Right lobe of liver (tissue), 6 donors: ENCODE measurements at places on chromosomes 16 and 17. TPM values are rescaled to one million over a fixed set of nuclear protein-coding genes. Genes with fewer than 3 reads are reported as not detected.
A peak's percentile ranks its signal among the peaks of the same experiment; 100 is the strongest.

DNA sequence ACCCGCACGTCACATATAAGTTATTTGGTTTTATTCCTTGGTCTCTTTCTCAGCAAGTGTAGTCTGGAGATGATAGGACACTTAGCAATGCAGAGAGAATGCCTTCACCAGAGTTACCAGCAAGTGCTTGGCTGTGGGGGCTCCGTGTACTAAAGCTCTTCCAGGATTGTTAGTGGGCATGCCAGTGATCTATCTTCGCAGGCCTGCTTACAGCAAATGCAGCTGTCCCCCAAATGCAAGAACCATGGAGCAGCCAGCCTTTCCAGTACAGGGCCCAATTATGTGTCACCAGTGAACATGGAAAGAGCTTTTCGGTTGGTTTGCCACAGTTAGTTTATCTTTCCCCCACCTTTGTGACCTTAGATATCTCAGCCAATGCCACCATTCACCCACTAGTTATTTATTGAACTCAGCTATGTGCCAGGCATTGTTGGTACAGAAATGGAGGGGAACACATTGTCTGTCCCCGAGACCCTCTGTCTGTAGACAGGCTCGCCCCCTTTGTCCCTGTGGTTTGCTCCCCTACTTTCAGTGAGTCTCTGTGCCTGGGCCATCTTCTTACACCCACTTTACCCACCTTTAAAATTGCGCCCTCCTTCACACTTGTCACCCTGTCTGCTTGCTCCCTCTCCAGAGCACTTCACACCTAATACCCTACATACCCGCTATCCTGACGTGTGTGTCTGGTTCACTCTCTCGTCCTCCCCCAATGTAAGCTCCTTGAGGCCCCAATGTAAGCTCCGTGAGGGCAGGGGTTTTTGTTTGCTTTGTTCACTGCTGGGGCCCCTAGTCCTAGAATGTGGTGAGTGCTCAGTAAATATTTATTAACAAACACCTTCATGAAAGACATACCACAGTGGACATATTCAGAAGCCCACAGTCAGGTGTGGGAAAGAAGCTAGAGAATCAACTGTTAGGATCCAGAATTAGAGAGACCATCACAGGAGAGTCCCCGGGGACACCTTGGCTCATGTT lies 13.3 kb downstream of the USP10 start:
- no peaks in the 10 kb centered on the region for H3K36me3 ChIP-seq
- no peak for DNase-seq
- H3K27ac ChIP-seq, result no peak overlapping the region
- H3K4me3 ChIP-seq, result no peak overlapping the region

SULT1A2 gene
- total RNA-seq, result 45.9 TPM

DNA sequence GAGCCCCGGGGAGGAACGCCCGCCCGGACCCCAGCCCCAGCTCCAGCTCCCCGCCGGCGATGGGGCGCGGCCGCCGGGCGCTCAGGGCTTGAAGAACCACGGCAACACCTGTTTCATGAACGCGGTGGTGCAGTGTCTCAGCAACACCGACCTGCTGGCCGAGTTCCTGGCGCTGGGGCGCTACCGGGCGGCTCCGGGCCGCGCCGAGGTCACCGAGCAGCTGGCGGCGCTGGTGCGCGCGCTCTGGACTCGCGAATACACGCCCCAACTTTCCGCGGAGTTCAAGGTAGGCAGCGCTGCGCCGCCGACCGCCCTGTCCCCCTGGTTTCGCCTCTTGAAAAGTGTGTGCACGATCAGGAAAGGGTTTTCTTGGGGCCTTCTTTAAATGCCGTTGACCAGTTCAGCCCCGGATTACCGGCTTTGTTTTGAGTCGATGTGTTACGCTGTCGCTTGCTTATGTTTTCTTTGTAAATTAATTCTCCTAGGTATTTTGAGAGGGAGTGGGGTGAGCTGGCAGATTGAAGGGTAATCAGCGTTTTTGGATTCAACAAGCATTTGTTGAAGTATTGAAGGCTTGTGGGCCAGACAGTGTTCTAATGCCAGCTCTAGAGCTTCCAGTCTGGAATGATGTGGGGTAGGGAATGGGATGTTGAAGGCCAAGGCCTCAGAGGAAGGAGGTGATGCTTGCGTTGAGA lies 681 bp downstream of the USP43 start:
- H3K4me1 ChIP-seq, result no peaks in the 10 kb centered on the region
- H3K36me3 ChIP-seq, result no peaks in the 10 kb centered on the region
- peak; percentile 80 for DNase-seq
- H3K27me3 ChIP-seq, result no peaks in the 10 kb centered on the region
- peak overlapping the region; percentile 85 for H3K27ac ChIP-seq

NPIPB8 gene
- total RNA-seq, result 0.93 TPM

GRCh38 chr16:89009343-89010209 lies 32.6 kb upstream of the CBFA2T3 start:
- H3K4me1 ChIP-seq, result no peaks in the 10 kb centered on the region
- H3K27ac ChIP-seq, result no peak overlapping the region
- H3K36me3 ChIP-seq, result no peaks in the 10 kb centered on the region
- DNase-seq, result no peak
- H3K4me3 ChIP-seq, result no peak overlapping the region
- no peaks in the 10 kb centered on the region for H3K27me3 ChIP-seq
